Stimulated activated CD8-positive, alpha-beta memory T cell treated with anti-CD3 and anti-CD28 coated beads, Interleukin-15, amount 100 ng/mL, for 1 hour (primary cell): ENCODE measurements at places on chromosomes 5 and 9.

DNA sequence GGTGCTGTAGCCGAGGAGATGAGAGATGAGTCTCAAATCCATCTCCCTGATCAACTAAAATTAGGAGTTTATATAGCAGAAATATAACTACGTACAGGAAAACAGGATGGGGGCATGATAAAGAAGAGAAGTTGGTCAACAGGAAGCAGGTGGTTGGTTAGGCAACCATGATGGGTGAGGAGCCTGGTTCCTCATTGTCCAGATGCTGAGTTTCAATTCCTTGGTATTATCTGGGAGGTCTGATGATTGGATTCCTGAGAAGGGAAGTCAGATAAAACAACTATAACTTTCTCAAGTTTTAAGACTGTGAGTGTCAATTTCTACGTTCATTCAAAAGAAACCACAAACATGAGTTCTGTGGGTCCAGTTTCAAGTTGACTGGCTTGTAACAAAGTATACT is 323.9 kb downstream of the MTRR start:
- DNase-seq, result no peak

DNA sequence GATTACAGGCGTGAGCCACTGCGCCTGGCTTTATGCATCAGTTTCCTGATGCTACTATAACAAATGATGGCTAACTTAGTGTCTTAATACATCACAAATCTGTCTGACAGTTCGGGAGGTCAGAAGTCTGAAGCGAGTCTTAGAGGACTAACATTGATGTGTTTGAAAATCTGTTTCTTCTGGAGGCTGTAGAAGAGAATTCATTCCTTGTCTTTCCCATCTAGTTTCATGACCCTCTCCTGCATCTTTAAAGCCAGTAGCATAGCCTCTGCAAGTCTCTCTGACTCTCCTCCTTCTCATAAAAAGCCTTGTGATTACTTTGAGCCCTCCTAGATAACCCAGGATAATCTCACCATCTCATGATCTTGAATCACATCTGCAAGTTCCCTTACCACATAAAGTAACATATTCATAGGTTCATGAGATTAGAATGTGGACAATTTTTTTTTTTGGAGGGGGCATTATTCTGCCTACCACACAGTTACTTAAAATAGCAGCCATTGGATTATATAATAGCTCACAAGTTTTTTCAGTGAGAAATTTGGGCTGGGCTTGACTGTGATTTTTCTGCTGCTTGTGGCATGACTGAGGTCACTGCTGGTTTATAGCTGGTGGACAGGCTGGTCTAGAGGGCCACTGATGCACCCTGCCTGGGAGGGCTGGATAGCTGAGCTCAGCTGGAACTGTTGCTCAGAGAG is 134.8 kb downstream of the FBXL7 start:
- no peak for DNase-seq

DNA sequence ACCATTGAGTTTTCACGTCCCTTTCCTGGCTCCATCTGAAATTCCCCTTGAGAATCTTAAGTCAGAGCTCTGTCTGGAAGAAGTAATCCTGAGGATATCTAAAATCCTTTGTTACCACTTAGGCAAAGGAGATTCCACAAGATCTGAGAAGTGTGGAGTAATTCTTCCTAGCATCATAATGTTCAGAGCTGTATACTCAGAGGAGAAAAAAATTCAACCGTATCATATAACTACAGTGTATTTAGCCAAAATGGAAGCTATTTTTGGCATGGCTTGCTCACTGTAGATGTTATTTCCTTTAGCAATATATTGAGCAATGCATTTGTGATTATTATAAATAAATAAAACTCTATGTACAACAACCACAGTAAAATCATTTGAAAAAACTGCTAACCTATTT is 1858.4 kb downstream of the EFNA5 start:
- DNase-seq, result no peak

DNA sequence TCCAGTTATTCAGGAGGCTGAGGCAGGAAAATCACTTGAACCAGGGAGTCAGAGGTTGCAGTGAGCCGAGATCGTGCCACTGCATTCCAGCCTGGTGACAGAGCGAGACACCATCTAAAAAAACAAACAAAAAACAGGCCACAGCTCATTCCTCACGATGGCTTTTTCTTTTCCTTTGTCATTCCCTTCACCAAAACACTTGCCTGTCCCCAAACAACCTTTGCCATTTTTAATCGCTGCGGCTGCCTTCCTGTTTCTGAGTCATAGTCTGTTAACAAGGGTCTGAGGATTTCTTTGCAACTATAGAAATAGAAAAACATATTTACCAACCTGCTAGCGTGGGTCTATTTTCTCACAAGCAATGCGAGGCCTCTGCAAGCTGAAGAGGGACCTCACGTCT is 123.0 kb upstream of the FSTL4 start:
- no peak for DNase-seq
